ENCODE measurements at places on chromosomes 1 and 21.

- H3K4me3 ChIP-seq = no peak overlapping the region
- DNase-seq = peak; percentile 27
- no peak overlapping the region for H3K27ac ChIP-seq
Measured at GRCh38 chr1:162145966-162146696, 76.6 kb downstream of the NOS1AP start.

DNA sequence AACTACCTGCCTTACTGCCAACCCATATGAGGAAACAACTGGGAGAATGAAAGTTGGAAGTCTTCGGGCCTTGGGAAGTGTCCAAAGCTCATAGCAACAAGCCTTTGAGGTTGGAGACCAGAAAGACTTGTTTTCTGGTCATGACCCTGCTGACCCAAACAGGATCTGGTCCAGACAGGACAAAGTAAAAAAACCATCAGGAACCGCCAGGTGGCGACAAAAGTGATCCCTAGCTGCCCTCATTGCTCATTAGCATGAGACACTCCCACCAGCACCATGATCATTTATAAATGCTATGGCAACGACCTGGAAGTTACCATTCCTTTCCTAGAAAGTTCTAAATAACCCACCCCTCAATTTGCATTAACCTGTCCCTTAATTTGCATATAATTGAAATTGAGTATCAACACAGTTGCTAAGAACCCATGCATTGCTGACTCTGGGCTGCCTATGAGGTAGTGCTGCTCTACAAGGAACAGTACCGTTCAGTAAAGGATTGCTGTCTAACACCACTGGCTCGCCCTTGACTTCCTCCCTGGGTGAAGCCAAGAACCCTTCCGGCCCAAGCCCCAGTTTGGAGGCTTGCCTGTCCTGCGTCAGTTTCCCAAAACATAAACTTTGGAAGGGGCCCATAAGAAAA is 89.0 kb downstream of the URB2 start:
- DNase-seq = no peak
- no peak overlapping the region for H3K4me3 ChIP-seq
- no peaks in the 10 kb centered on the region for H3K36me3 ChIP-seq
- no peaks in the 10 kb centered on the region for H3K4me1 ChIP-seq

DNA sequence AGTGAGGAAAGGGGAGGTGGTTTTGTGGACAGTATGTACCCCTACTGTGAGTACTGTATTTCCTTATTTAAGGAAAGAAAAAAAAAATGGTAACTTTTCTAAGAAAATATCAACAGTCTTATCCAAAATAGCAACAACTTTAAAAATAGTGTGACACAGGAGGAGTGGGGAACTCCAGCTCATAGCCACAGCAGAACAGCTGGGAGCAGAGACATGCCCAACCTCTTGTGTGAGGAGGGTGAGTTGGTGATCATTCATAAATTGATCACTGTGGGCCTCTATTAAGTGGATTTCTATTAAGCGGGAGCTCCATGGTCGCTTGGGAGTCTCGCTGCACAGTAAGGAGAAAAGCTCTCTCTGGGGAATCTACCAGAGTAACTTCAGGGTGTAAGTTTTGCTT is 158.8 kb upstream of the DUSP10 start:
- no peak for DNase-seq
- H3K4me1 ChIP-seq = no peaks in the 10 kb centered on the region
- H3K27ac ChIP-seq = no peak overlapping the region
- H3K4me3 ChIP-seq = no peak overlapping the region
- H3K27me3 ChIP-seq = no peaks in the 10 kb centered on the region

GRCh38 chr1:109114342-109114674 is 393 bp downstream of the ELAPOR1 start:
- H3K4me1 ChIP-seq = peaks cover 13% of the 10 kb centered on the region

DNA sequence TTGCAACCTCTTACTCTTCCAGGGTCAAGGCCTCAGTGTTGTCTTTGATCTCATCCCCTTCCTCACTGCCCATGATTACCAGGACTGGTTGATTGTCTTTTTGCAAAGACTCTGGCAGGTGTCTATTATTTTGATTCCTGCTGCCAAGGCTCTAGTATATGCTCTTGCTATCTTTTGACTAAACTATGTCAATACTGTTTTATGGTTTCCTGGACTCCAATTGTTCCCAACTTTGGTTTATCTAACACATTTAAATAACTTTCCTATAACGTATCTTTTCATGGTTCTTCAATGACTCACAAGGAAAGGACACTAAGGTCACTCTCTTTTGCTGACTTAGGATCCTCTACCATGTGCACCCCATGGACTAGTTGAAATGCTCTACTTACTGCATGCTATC is 141.5 kb downstream of the PTPRC start:
- H3K27me3 ChIP-seq = no peaks in the 10 kb centered on the region
- no peak for DNase-seq

DNA sequence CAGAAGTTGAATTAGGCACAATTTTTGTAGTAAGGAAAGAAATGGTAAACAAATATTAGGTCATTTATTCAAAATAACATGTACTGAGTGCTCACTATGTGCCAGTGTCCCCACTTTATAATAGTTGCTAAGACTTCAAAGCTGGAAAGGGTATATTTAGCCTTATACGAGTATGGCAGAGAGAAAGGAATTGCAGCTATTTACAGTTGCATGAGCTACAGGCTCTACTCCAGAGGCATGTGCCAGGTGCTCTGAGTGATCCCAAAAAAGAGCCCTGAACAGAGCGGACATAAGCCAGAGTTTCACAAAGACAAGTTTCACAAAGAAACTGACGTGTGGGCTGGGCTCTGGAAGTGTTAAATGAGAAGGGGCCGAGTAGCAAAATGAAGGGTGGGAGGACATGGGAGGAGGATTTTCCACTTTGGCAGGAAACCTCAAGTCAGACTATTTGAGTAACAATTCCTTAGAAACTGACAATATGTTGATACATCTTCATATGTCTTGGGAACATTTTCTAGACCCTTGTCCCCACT is 40.9 kb downstream of the FASLG start:
- H3K27ac ChIP-seq = no peak overlapping the region
- H3K4me1 ChIP-seq = no peaks in the 10 kb centered on the region
- no peak overlapping the region for H3K4me3 ChIP-seq
- DNase-seq = no peak
- no peaks in the 10 kb centered on the region for H3K27me3 ChIP-seq
- H3K36me3 ChIP-seq = no peaks in the 10 kb centered on the region

GRCh38 chr1:17594026-17594425 is 54.5 kb downstream of the ARHGEF10L start:
- H3K4me3 ChIP-seq = no peak overlapping the region
- H3K27me3 ChIP-seq = no peaks in the 10 kb centered on the region
- peak overlapping the region; percentile 48 for H3K27ac ChIP-seq
- DNase-seq = no peak
- H3K36me3 ChIP-seq = no peaks in the 10 kb centered on the region

GRCh38 chr1:206455666-206456344 is 14.5 kb upstream of the IKBKE start:
- H3K4me3 ChIP-seq = no peak overlapping the region
- no peaks in the 10 kb centered on the region for H3K27me3 ChIP-seq
- no peaks in the 10 kb centered on the region for H3K36me3 ChIP-seq
- peak; percentile 81 for DNase-seq

DNA sequence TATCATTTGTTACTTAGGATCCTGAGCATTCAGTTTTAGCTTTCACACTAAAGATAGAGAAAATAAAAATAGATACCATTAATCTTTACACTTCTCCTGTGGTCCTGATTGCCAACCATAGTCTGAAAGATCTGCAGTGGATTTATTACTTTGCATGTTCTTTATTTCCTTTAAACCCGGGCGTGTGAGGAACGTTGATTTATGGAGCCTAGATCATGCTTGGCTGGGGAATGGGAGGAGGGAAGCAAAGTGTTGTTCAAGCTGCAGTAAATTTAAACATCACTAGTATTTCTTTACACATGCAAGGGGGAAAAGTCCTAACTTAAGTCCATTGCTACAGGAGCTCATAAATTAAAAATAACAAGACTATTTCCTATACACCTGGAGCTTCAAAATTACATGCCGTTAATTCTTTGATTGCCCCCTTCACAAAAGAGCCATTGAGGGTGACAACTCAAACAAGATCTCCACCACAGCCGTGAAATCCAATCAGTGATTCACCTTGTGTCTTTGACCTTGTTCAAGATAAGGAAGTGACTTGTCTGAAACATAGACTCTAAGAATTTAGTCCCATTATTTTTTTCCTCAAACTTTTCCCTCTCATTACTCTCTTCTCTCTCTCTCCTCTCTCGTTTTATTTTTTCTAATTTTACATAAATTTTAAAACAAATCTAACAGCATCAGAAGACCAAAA is 282.7 kb downstream of the KIF26B start:
- no peaks in the 10 kb centered on the region for H3K36me3 ChIP-seq
- H3K27ac ChIP-seq = no peak overlapping the region
- no peaks in the 10 kb centered on the region for H3K27me3 ChIP-seq

- peak; percentile 67 for DNase-seq
- no peaks in the 10 kb centered on the region for H3K27me3 ChIP-seq
- H3K36me3 ChIP-seq = peaks cover 16% of the 10 kb centered on the region
- no peaks in the 10 kb centered on the region for H3K4me1 ChIP-seq
Measured at GRCh38 chr1:226982451-226983177, 42.5 kb downstream of the COQ8A start.

- H3K4me1 ChIP-seq = no peaks in the 10 kb centered on the region
- H3K4me3 ChIP-seq = no peak overlapping the region
- no peaks in the 10 kb centered on the region for H3K36me3 ChIP-seq
- no peaks in the 10 kb centered on the region for H3K27me3 ChIP-seq
- no peak overlapping the region for H3K27ac ChIP-seq
Measured at GRCh38 chr1:176803596-176803995, 340.6 kb downstream of the PAPPA2 start.

DNA sequence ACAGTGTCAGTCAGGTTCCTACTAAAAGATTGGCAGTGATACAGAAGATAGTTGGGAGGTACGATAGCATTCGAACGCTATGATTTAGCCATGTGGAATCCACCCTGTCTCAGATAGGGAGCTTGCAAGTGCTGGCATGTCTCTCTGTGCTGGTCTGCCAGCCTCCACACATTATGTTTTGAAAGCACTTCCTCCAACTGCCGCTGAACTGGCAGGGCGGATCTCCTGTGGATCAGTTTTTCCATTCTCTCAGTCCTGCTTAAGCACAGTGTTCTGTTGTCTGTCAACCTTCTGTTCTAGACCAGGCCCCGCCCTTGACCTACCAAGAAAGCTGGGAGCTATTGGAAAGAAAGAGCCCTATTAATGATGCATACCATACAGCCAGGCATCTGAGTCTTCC is 65.5 kb upstream of the PALMD start:
- no peak overlapping the region for H3K27ac ChIP-seq
- H3K36me3 ChIP-seq = no peaks in the 10 kb centered on the region
- no peaks in the 10 kb centered on the region for H3K27me3 ChIP-seq
- no peak overlapping the region for H3K4me3 ChIP-seq
- no peak for DNase-seq
- no peaks in the 10 kb centered on the region for H3K4me1 ChIP-seq

- H3K27ac ChIP-seq = no peak overlapping the region
- H3K4me3 ChIP-seq = no peak overlapping the region
- DNase-seq = no peak
- H3K36me3 ChIP-seq = no peaks in the 10 kb centered on the region
- H3K27me3 ChIP-seq = no peaks in the 10 kb centered on the region
Measured at GRCh38 chr1:66273656-66274055, 260.3 kb upstream of the SGIP1 start.

DNA sequence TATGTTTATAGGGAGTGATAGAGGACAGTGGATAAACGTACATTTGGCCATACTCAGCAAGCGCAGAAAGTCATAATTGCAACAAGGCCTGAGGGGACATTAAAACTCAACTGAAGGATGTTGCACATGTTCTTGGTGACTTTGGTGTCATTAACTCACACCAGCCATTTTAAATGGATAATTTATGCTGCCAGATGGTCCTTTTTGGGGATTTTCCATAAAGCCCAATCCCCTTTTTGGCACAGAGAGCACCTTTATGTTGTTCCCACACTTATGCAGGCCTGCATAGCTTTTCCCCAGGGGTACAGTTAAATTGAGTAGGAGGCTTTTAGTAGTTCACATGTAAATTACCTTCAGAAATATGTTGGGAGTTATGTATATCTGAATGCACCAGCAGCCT is 279.6 kb downstream of the NFIA start:
- no peak overlapping the region for H3K4me3 ChIP-seq
- no peaks in the 10 kb centered on the region for H3K4me1 ChIP-seq
- no peaks in the 10 kb centered on the region for H3K36me3 ChIP-seq
- no peak overlapping the region for H3K27ac ChIP-seq
- no peaks in the 10 kb centered on the region for H3K27me3 ChIP-seq

DNA sequence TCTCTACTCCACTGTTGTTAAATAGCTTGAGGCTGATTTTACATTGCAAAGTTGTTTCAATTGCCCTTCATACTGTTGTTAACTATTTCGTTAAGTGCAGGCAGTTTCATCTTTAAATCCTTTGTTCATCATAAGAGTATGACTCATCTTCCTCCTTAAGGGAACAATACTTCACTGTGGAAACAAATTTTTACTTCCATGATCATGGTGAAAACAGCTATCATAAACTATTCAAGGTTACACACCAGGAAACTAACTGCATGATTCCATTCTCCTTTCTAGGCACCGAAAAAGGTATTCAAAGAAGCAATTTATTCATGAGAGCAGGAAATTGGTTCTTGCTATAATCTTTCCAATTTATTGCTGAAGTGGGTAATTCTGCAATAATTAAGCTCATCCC is 593.2 kb downstream of the LRRIQ3 start:
- H3K27ac ChIP-seq = no peak overlapping the region
- no peaks in the 10 kb centered on the region for H3K36me3 ChIP-seq
- no peak for DNase-seq

- H3K4me1 ChIP-seq = no peaks in the 10 kb centered on the region
- H3K27me3 ChIP-seq = no peaks in the 10 kb centered on the region
- H3K36me3 ChIP-seq = no peaks in the 10 kb centered on the region
- H3K27ac ChIP-seq = no peak overlapping the region
Measured at GRCh38 chr21:17197996-17198395, 314.8 kb upstream of the CXADR start.

GRCh38 chr1:29467989-29468900 is 231.9 kb downstream of the PTPRU start:
- H3K4me3 ChIP-seq = no peak overlapping the region
- no peak overlapping the region for H3K27ac ChIP-seq
- no peaks in the 10 kb centered on the region for H3K36me3 ChIP-seq
- no peak for DNase-seq
- H3K4me1 ChIP-seq = no peaks in the 10 kb centered on the region
- H3K27me3 ChIP-seq = no peaks in the 10 kb centered on the region

- H3K4me1 ChIP-seq = peaks cover 4% of the 10 kb centered on the region
- H3K27me3 ChIP-seq = no peaks in the 10 kb centered on the region
- DNase-seq = no peak
Measured at GRCh38 chr1:201947697-201948008, 1.3 kb upstream of the LMOD1 start.

All from kidney (tissue), 22 donors.